ENCODE measurements at places on chromosomes 2 and 18.

DNA sequence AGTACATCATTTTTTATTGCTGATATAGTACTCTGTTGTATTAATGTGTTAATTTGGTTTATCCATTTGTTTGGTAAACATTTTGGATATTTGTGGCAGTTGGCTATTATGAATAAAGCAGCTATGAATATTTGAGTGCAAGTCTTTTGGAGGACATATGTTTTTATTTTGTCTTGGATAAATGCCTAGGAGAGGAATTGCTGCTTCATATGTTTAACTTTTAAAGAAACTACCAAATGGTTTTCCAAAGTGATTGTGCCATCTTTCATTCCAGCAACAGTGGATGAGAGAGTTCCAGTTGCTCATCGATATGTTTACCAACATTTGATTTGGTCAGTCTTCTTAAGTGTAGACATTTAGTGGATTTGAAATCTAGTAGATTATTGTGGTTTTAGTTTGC is 51.8 kb downstream of the MERTK start:
- DNase-seq = no peak

DNA sequence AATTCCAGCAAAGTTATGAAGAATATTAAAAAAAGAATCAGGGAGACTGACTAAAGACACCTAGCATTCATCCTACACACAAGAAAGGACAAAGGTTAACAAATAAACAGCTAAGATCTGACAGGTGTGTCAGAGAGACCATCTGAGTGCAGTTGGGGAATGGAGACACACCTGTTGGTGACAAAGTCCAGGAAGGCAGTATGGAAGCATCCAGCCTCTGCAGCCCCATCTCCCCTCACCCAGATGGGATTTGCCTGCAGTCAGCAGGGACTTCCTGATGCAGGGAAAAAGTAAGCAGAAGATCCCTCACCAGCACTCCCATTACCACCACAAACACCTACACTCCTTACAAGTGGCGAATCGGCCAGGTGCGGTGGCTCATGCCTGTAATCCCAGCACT is 37.9 kb downstream of the USP34 start:
- DNase-seq = no peak

GRCh38 chr2:204370172-204370718 is 175.0 kb upstream of the PARD3B start:
- DNase-seq = no peak

DNA sequence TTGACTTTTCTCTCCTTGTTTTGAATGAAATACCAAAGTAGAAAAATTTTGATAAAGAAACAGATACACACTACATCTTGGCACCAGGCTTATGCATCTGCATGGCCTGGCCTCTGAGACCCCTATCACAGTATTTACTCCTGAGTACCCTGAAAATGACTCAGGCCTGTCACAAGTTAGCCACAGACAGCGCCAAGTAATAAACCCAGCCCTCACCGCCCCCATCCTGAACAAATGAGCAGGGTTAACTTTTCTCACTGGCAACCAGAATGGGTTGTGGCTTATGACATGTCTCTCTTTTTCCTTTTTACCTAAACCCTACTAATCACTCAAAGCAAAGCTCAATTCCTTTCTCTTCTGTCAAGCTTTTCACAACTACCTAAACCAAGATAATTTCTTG is 35.3 kb downstream of the SPRED2 start:
- no peak for DNase-seq

DNA sequence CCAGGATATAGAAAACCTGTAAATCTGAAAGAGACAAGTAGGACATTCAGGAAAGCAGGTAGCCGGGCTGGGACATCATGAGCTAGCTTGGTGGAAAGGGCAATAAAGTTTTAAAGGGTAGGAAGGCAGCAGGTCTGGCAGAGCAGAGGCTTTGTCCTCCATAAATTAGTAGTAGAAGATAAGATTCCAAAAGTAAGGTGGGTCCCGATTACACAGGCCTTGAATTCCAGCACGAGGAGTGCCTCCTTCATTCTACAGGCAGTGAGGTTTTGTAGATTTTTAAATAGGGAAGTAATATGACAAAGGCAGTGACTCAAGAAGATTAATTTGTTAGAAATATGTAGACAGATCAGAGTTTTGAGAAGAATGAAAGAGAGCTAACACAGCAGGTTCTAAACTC is 160.7 kb downstream of the DTNB start:
- no peak for DNase-seq

DNA sequence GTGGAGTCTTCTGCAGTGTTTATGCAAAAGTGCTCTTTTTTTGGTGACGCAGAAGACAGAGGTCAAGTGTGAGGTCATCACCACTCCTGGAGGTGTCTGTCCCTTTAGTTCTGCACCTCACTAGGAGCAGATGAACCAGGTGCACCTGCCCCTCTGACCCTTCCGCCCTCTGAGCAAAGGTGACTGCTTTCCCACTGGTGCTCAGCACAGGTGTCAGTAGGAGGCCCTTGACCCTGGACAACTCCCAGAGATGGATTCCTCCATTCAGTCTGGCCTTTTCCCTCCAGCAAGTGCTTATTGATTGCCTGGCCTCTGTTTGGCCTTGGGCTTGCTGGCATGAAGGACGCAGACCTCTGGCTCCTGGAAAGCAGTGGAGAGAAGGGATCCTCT is 8.7 kb upstream of the SLC4A3 start:
- no peak for DNase-seq

GRCh38 chr2:14975381-14975780 is 342.9 kb downstream of the LRATD1 start:
- DNase-seq = no peak

Data from stimulated activated CD4-positive, alpha-beta T cell treated with anti-CD3 and anti-CD28 coated beads, Interleukin-4, amount 100 ng/mL, for 4 hours (primary cell).